ENCODE measurements at places on chromosomes 3 and 15. TPM values are rescaled to one million over a fixed set of nuclear protein-coding genes. Genes with fewer than 3 reads are reported as not detected.

The KCNAB1 gene
- 2.6 TPM for total RNA-seq

DNA sequence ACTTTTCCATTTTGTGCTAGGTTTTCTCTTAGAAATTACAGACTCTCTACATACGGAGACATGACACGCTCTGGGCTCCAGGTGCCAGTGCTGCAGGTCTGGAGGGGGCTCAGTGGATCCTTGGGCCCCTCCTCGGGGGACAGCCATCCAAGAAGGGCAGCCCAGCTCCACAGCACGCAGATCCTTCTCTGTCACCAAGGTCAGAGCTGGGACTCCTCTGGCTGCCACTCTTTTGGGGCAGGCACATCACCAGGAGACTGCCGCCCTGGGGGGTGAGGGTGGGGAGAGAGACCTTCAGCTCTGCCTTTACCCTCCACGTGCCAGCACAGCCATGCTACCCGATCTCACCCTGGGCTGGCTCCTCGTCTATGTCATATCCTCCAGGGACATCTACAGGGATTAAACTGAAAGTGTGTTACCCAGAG, 65.6 kb downstream of the ATP10A start:
- DNase-seq, result no peak

GRCh38 chr3:158018462-158018861, 87.8 kb downstream of the SHOX2 start:
- DNase-seq, result no peak

GRCh38 chr3:99545941-99546580, 92.3 kb upstream of the COL8A1 start:
- DNase-seq, result no peak

GRCh38 chr3:185082149-185082548, 70.7 kb downstream of the C3orf70 start:
- DNase-seq, result no peak

- DNase-seq, result no peak
Measured at GRCh38 chr3:195548006-195548405, 4.9 kb upstream of the PPP1R2 start.

The ATP13A5 gene
- total RNA-seq, result 0.30 TPM

GRCh38 chr15:90212221-90213098, 11.3 kb downstream of the SEMA4B start:
- peak; percentile 84 for DNase-seq

DNA sequence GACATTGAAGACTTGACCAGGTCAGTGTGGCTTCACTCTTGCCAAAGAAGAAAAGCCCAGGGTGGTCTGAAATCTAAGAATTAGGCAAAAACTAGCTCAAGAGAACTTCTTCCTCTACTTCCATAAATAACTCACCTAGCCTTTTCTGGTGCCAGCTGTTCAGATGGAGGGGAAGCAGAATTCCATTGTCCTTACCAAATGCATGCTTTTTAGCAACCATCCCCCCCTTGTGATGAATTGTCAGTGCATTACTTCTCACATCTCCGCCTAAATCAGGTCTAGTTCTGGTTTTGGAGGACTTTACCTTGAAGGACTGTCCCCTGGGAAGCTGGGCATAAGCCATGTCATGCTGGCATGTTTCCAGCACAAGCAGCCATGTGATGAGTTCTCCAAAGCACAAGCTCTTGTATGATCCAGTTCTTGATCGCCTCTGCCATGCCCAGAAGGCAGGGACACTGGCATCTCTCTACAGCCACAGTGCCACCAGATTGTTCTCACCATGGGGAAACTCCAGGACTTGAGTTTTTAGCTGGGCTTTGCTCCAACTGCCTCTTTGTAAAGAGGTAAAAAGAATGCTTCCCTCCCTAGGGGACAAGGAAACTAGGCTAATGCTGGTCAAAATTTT, 96.4 kb upstream of the IL12A start:
- no peak for DNase-seq

GRCh38 chr3:123909785-123910184, 25.7 kb upstream of the MYLK start:
- no peak for DNase-seq

- DNase-seq, result no peak
Measured at GRCh38 chr3:179416681-179417080, 34.6 kb downstream of the GNB4 start.

GRCh38 chr3:127090218-127091160, 102.4 kb upstream of the PRR23E start:
- DNase-seq, result no peak

The UROC1 gene
- not detected for total RNA-seq

- DNase-seq, result no peak
Measured at GRCh38 chr3:128736601-128737000, 10.6 kb downstream of the RAB7A start.

- DNase-seq, result no peak
Measured at GRCh38 chr3:3683261-3683660, 116.0 kb upstream of the LRRN1 start.

DNA sequence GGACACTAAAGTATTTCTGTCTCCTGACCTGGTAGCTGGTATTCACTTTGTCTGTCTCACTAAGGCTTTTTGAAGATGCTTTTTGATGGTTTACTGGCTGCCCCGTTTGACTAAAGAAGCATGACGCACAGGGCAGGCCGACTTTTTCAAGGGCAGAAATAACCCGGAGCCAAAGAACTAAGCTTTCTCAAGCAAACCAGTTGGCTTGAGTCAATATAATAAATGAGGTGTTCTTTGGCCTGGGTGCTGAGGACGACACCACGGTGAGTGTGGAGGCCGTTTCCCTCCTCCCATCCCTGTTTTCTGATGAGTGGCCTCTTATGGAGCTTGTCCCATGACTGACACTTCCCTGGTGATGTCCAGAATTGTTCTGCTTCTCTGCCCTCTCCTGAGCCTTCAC, 220.9 kb downstream of the ITPR1 start:
- no peak for DNase-seq

The SLC22A13 gene
- 0.91 TPM for total RNA-seq

The GOLGA8M gene
- total RNA-seq, result not detected

GRCh38 chr15:91049378-91050127, 27.2 kb upstream of the VPS33B start:
- peak; percentile 61 for DNase-seq

The FSD2 gene
- total RNA-seq, result not detected

DNA sequence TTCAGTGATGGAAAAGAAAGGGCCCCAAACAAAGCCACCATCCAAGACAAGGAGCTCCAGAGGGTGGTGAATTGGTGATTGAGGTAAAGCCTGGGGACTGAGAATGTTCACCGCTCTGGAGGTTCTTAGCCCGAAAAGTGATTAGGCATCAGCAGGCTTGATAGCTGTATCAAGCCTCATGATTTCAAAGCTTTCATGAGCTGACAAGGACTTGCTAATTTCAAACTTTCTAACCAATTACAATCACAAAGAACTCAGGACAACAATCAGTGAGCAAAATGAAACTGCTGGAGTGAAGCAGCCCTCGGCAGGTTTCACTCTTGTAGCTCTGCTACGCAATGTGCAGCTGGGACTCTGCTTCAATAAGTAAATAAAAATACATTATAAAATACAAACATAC, 391.3 kb downstream of the TIGIT start:
- no peak for DNase-seq

DNA sequence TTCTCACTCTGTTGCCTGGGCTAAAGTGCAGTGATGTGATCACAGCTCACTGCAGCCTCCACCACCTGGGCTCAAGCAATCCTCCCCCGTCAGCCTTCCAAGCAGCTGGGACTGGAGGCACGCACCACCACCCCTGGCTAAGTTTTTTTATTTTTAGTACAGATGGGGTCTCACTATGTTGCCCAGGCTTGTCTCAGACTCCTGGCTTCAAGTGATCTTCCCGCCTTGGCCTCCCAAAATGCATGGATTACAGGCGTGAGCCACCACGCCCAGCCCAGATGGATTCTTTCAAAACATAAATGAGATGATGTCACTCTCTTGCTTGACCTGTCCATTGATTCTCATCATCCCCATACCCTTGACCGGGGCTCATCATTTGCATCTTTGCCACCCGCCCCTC, 72.6 kb upstream of the SLC6A6 start:
- DNase-seq, result no peak

- no peak for DNase-seq
Measured at GRCh38 chr3:185754920-185755319, 69.9 kb downstream of the IGF2BP2 start.

- DNase-seq, result no peak
Measured at GRCh38 chr3:113288881-113289280, 77.5 kb downstream of the BOC start.

GRCh38 chr15:80087104-80087503, 27.6 kb downstream of the ZFAND6 start:
- no peak for DNase-seq

The MED12L gene
- 1.8 TPM for total RNA-seq

DNA sequence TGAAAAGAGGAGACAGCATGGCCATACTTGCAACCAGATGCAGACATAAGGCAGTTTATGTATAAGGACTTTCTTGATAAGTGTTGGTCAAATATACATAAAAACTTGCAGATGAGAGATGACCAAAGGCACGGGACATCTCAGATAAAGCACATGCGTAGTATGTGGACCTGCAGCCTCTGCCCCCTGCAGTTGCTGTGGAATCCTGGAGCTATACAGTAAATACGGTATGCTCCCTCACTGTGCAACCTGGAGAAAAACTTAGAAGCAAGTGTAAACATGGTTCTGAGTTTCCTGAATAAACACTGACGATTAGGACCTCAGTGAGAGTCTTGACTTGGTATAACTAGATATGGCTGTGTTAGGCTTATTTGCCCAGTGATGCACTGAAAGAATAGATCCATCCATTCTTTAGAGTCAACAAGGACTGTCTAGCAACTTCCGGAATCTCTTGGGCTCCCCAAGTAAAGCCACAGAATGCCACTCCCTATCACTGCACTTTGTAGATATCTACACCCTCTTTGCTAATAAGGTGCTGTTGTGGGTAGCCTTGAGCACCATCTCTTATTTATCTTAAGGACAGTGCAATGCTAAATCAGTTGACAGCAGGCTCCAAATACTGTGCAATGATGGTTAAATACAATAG, 40.2 kb downstream of the GJD2 start:
- DNase-seq, result no peak

The SKOR1 gene
- total RNA-seq, result not detected

The ZNF280D gene
- 17.7 TPM for total RNA-seq

DNA sequence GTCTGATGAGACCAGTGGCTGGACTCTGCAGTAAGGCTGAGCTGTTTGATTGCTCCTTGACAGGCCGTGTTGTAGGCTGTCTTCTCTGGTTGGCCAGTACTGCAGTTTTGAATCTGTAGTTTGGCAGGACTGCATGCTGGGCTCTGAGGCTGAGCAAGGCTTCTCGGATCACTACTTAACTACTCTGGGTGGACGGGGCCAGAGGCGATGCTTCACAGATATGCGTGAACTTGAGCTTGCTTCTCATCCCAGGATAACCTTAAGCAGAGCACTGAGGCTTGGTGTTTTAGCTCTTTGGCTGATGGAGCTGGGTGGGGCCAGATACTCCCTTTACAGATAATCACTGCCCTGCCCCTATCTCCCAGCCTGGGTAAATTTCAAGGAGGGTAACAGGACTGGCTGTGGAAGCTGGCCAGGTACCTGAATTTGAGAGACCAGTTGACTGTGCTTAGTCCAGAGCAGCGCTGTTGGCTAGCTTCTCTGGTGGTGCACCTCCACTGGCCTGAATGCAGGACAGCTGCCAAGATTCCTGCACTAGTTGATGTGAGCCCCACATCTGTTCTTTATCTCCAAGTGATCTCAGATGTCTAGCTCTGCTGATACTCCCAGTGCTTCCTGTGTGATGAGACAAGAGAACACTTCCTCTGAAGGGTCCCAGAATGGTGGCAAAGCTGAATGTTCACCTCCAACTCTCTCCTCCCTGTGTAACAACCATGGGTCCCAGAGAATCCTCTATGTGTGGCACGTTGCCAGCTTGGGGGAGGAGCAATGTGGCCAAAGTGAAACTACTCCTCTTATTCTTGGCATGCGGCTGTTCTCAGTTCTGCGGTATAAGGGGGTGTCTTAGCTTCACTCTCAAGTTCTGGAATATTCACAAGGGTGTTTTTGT, 37.9 kb downstream of the RPL39L start:
- peak; percentile 82 for DNase-seq

DNA sequence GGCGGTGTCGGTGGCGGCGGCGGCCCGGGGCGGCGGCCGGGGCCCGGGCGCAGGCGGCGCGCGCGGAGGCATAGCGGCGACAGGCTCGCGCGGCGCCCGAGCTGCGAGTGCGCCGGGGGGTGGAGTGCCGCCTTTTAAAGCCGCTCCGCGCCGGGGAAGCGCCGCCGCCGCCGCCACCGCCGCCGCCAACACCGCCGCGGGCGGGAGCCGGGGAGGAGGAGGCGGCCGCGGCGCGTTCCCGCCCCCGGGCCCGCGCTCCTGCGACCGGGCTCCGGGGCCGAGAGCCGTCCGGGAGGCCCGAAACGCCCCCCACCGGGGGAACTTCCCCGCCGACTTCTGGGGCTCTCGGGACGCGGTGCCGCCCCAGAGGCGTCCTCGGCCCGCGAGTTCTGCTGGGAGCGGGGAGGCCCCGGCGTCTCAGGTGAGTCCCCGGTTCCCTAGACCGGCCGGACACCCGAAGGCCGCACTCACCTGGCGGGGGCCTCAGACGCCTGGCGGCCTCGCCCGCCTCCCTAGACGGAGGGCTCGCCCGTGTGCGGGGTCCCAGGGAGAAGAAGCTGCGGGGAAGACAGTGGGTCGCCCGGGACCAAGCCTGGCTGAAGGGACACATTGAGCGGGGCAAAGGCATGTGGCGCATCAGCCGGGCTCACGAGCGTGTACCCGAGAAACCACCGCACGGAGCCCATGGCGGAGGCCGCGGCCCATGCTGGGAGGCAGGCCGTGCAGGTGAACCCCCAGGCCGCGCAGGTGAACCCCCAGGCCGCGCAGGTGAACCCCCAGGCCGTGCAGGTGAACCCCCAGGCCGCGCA, at the start of gene PCSK6:
Gene PCSK6 (minus strand): TSS at position 109 of the 809 bp plus-strand sequence. CDS start 37 bp downstream, at position 72.
- DNase-seq, result peak; percentile 33

The PLA2G4D gene
- total RNA-seq, result not detected

The TIGIT gene
- total RNA-seq, result not detected

DNA sequence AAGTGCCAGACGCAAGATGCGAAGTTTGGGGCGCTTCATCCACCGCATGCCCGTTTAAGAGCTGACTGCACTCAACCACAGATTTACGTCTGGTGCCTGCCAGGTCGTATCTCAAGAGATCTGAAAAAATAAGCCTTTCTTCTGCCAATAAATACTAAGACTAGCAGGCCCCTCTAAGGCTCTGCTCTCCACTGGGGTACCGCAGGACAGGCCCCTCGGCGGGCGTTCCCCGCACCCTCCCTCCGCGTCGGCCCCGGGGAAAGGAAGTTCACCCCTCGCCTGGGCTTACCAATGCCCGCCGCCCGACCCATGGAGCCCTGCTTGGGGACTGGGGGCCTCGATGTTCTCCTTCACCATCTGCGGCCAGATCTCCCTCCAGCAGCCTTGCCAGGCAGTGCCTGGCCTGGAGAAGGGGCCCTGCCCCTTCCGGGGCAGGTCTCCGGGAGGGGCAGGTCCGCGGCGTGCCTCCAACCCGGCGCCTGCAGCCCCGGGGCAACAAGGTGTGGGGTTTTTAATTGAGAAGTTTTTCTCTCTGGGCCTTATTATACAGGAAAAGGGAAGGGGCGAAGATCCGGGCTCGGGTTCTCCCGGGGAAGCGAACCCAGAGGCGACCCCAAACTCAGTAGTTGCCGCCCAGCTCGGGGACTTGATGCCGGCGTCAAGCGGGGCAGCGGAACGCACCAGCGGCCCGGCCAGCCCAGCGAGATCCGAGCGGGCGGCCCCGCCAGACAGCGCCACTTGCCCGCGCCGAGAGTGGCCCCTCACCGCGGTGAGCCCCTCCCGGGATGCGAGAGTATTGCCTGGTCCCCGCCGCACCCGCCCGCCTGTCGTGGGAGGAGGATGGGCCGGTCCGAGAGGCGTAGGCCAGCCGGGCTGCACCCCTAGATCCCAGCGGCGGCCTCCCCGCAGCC, 735 bp downstream of the GOLGA8B start:
- DNase-seq, result peak; percentile 51

Measured in Daoy (cell line).